Anterior cingulate cortex (tissue), 58 donors: ENCODE measurements at places on chromosomes 3 and 15.

- DNase-seq: no peak
Measured at GRCh38 chr15:54519577-54519976, 541.3 kb downstream of the UNC13C start.

- DNase-seq: no peak
Measured at GRCh38 chr15:100722551-100723314, 120.3 kb downstream of the ASB7 start.

DNA sequence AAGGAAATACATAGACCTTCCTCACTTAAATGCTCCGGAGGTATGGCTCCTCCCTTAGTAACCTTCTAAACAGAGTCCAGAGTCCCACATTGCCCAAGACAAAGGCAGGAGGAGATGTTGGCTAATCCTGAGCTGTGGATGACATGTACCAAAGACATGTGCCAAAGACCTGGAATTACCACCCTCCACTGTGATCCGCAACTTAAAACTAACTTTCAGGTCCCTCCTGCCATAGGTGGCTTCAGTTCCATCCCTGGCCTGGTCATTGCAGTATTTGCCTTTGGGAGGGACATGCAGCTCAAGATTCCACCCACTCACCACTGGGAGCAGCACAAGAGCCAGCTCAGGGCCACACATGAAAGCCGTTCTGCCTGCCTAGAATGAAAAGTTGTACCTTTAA, 28.0 kb downstream of the MYZAP start:
- DNase-seq: no peak

GRCh38 chr3:167738037-167738436, 2.5 kb downstream of the SERPINI1 start:
- no peak for DNase-seq
